ENCODE measurements at places on chromosomes 6 and 20. TPM values are rescaled to one million over a fixed set of nuclear protein-coding genes. Genes with fewer than 3 reads are reported as not detected.

Gene MACROD2
- total RNA-seq: not detected

DNA sequence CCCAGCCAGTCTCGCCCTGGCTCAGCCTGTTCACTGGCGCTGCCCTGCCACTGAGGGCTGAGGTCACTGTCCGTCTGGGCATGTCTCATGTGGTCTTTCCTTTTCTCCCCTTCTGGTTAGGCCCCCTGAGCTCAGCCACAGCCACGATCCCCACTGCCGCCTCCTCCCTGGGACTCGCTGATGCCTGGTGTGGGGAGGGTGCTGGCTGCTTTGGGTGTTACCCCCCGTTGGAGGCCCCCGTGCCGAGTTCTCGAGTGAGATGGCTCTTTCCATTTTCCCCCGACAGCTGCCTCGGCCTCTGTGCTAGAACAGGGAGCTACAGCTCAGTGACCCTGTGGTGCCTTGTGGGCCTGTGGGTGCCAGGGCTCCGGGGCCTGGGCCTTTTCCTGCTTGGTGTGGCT is 14.9 kb upstream of the TCFL5 start:
- peaks cover 6% of the 10 kb centered on the region for H3K36me3 ChIP-seq
- H3K4me3 ChIP-seq: no peak overlapping the region
- no peaks in the 10 kb centered on the region for H3K27me3 ChIP-seq

Gene LGSN
- 0.25 TPM for total RNA-seq

Gene NEURL2
- total RNA-seq: 0.76 TPM

DNA sequence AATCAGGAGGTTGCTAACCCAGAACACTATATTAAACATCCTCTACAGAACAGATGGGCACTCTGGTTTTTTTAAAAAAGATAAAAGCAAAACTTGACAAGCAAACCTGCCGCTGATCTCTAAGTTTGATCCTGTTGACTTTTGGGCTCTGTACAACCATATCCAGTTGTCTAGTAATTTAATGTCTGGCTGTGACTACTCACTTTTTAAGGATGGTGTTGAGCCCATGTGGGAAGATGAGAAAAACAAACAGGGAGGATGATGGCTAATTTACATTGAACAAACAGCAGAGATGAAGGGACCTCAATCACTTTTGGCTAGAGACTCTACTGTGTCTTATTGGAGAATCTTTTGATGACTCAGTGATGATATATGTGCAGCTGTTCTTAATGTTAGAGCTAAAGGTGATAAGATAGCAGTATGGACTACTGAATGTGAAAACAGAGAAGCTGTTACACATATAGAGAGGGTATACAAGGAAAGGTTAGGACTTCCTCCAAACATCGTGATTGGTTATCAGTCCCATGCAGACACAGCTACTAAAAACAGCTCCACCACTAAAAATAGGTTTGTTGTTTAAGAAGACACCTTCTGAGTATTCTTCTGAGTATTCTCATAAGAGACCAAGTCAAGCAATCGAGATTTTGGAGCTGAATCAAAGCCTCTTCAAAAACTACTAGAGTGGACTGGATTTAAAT is 201.2 kb upstream of the SHLD1 start:
- H3K4me1 ChIP-seq: no peaks in the 10 kb centered on the region
- no peaks in the 10 kb centered on the region for H3K27me3 ChIP-seq

DNA sequence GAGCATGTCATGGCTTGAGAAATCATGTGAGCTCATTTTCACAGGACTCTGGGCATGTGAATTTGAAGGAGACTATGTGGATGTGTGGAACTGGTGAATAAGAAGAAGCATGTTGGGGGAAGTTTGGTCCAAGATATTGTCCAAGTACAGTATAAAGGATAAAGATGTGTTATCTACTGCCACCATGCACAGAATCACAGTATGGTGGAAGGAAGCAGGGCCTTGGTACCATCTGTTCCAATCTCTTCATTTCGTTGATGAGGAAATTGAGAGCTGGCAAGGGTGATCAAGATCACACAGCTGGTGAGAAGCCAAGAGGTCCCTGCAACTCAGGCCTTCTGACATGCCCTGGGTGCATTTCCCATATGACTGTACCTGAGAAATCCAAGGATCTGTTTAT is 31.5 kb upstream of the RIPOR2 start:
- no peak overlapping the region for H3K4me3 ChIP-seq
- peaks cover 29% of the 10 kb centered on the region for H3K4me1 ChIP-seq
- H3K27me3 ChIP-seq: no peaks in the 10 kb centered on the region

DNA sequence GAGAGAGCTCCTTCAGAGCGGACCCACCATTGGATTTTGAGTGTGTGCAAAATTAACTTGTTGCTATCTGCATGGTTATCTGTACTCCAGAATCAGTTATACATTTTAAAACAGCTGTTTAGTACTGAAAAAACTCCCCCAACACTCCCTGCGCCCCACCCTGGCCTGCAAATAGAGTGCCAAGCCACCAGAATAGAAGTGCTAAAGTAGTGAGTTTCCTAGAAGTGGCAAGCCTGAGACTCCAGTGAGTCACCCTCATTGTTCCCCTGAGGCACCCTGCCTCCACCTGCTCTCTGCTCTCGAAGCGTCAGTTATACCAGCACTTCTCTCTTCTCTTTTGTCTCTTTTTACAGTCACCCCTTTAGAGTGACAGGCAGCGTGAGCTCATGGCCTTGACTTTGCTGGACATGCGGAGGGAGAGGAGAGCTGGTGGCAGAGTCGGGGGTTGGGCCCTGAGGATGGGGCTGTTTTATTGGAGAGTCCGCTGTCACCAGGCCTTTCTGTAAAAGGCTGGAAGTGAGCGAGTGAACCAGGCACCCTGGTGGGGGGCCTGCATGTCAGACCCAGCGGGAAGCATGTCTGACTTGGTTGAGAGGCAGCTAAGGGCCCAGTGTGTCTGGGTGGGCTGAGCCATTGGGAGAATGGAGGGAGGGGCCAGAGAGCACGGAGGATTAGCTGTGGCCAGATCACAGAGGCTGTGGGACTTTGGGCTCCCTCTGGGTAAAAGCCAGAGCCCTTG is 10.4 kb downstream of the IGF2R start:
- no peaks in the 10 kb centered on the region for H3K36me3 ChIP-seq
- H3K27ac ChIP-seq: peak overlapping the region; percentile 68
- peaks cover 82% of the 10 kb centered on the region for H3K4me1 ChIP-seq
- peak; percentile 92 for DNase-seq
- peak overlapping the region; percentile 43 for H3K4me3 ChIP-seq

Gene PTGIS
- total RNA-seq: not detected

DNA sequence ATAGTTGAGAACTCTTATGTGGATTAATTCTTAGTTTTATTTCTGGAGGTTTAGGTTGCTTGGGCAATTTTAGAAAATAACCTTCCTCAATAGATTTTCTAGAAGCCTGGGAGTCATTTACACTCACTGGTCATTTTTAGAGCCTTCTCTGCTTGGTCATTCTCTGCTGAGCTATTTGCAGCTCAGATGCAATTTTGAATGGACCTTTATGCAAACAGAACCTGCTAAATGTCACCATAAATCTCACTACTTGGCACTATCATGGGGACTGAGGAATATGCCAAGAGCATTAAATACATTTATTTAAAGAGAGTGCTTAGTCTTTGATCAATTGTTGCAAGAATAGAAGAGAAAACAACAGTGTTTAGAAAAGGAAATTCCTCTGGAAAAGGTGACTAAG is 154.0 kb downstream of the CLVS2 start:
- H3K36me3 ChIP-seq: no peaks in the 10 kb centered on the region
- H3K4me3 ChIP-seq: no peak overlapping the region
- H3K27ac ChIP-seq: no peak overlapping the region
- DNase-seq: no peak

GRCh38 chr6:169669889-169670288 is 31.9 kb downstream of the WDR27 start:
- H3K27me3 ChIP-seq: no peaks in the 10 kb centered on the region
- no peak overlapping the region for H3K4me3 ChIP-seq
- peaks cover 16% of the 10 kb centered on the region for H3K36me3 ChIP-seq
- H3K27ac ChIP-seq: no peak overlapping the region
- DNase-seq: no peak

Gene CTAGE9
- total RNA-seq: not detected

Gene SYCP2L
- total RNA-seq: not detected

- no peaks in the 10 kb centered on the region for H3K27me3 ChIP-seq
- no peak for DNase-seq
- H3K36me3 ChIP-seq: no peaks in the 10 kb centered on the region
- H3K4me3 ChIP-seq: no peak overlapping the region
- no peak overlapping the region for H3K27ac ChIP-seq
- peaks cover 23% of the 10 kb centered on the region for H3K4me1 ChIP-seq
These were observed 20.4 kb downstream of the FGD2 start for GRCh38 chr6:37025621-37026466.

DNA sequence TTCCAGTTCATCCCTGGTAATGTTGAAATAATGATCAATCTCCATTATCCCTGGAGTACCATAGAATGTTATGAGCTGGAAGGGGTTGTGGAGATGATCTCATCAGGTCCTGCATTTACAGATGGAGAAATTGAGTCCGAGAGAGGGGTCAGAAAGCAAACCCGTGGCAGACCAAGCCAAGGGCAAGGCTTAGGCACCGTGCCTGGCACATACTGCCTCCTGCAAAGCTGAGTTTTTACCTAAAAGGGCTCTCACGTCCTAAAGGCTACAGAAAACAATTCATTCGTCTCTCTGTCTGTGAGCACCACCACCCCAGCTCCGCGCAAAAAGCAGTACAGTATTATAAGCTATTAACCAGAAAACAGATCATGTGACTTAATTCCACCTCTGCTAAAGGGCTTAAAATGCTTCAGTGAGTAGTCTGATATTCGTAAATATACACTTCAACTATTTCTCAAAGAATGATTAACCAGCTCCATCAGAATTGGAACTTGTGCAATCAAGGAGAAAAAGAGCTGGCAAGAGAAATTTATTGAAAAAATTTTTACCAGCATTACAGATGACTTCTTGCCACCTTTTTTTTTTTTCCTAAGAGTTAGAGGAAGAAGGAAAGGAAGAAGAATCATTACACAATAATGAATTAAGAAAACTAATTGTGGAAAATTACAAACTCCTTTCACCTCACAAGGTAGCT is 3.4 kb upstream of the PARD6B start:
- no peak overlapping the region for H3K27ac ChIP-seq
- H3K27me3 ChIP-seq: peaks cover 2% of the 10 kb centered on the region
- DNase-seq: no peak
- no peaks in the 10 kb centered on the region for H3K36me3 ChIP-seq

GRCh38 chr6:55825402-55826051 is 49.9 kb downstream of the BMP5 start:
- H3K4me3 ChIP-seq: no peak overlapping the region
- no peak overlapping the region for H3K27ac ChIP-seq
- DNase-seq: no peak

- no peaks in the 10 kb centered on the region for H3K27me3 ChIP-seq
- H3K36me3 ChIP-seq: no peaks in the 10 kb centered on the region
- H3K4me1 ChIP-seq: no peaks in the 10 kb centered on the region
- H3K27ac ChIP-seq: no peak overlapping the region
These were observed 874.2 kb downstream of the TFAP2A start for GRCh38 chr6:9540534-9541126.

Gene PDE10A
- total RNA-seq: not detected

Gene TAAR9
- total RNA-seq: not detected

Gene PERP
- total RNA-seq: 2.3 TPM

DNA sequence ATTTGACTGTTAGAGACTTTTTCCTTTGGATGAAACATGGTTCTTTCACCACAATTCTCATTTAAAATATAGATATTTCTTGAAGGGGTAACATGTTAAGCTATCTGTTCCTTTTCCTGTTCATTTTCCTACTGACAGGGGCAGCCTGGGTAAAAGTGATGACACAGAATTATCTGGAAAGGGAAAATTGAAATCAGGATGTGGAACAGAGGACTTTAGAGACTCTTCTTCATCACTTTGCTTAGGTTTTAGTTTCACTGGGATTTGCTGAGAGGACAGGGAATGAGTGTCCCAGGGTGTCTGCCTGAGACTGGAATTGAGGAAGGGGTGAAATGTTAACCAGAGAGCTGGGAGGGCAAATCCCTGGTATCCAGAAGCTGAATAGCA is 116.0 kb downstream of the RNF144B start:
- no peak for DNase-seq
- H3K27ac ChIP-seq: no peak overlapping the region
- no peaks in the 10 kb centered on the region for H3K4me1 ChIP-seq
- peaks cover 4% of the 10 kb centered on the region for H3K27me3 ChIP-seq

DNA sequence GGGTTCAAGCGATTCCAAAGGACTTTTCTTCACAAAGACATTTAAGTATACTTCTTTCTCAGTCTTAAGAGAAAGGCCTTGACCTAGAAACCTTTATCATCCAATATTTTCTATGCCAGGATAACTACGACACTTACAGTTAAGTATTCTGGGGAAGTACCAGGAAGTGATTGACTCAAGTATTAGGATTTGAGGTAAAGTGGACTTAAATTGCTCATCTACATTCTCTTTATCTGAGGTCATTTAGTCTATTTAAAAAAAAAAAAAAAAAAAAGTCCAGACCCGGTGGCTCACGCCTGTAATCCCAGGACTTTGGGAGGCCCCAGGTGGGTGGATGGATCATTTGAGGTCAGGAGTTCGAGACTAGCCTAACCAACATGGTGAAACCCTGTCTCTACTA is 114.7 kb downstream of the ZFAND3 start:
- H3K27ac ChIP-seq: no peak overlapping the region
- no peak for DNase-seq
- no peak overlapping the region for H3K4me3 ChIP-seq
- peaks cover 2% of the 10 kb centered on the region for H3K36me3 ChIP-seq
- no peaks in the 10 kb centered on the region for H3K27me3 ChIP-seq
- H3K4me1 ChIP-seq: peaks cover 9% of the 10 kb centered on the region

- peaks cover 3% of the 10 kb centered on the region for H3K36me3 ChIP-seq
- no peak for DNase-seq
- H3K4me1 ChIP-seq: peaks cover 6% of the 10 kb centered on the region
- no peak overlapping the region for H3K4me3 ChIP-seq
- no peak overlapping the region for H3K27ac ChIP-seq
These were observed 177.9 kb downstream of the RNGTT start for GRCh38 chr6:88785478-88785877.

GRCh38 chr6:33250731-33251130 is 20.9 kb downstream of the VPS52 start:
- no peaks in the 10 kb centered on the region for H3K27me3 ChIP-seq
- H3K4me1 ChIP-seq: peaks cover 27% of the 10 kb centered on the region
- peaks cover 8% of the 10 kb centered on the region for H3K36me3 ChIP-seq
- H3K27ac ChIP-seq: peak overlapping the region; percentile 97

- DNase-seq: peak; percentile 41
- H3K27ac ChIP-seq: peak overlapping the region; percentile 51
- H3K4me1 ChIP-seq: peaks cover 31% of the 10 kb centered on the region
- no peaks in the 10 kb centered on the region for H3K27me3 ChIP-seq
These were observed 25.3 kb downstream of the BFSP1 start for GRCh38 chr20:17505636-17506517.

Data from CD4-positive, CD25-positive, alpha-beta regulatory T cell (primary cell).